ENCODE measurements at places on chromosomes 7 and 10.
A peak's percentile ranks its signal among the peaks of the same experiment; 100 is the strongest.

GRCh38 chr10:50882540-50882983 is 2.9 kb downstream of the A1CF start:
- DNase-seq: no peak

DNA sequence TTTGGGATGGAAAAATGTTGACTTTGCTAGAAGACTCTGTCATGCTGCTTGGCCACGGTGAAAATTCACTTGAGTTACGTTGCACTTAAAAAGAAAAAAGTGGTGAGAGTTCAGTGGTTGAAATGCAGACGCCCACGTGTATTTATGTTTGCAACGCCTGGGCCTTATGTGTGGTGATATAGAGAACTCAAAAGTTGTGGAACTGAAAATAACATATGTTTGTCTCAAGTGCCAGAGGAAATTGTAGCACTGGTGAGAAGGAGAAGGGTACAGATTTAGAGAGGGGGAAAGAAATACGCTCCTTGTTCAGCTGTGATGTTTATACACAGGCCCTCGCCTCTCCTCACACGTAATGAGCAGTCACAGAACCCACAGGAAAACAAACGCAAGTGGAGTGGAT is 73.6 kb downstream of the EMX2 start:
- no peak for DNase-seq

GRCh38 chr7:36278069-36278619 is 111.5 kb upstream of the ANLN start:
- DNase-seq: no peak

GRCh38 chr10:69501657-69502056 is 50.4 kb downstream of the TSPAN15 start:
- DNase-seq: no peak

DNA sequence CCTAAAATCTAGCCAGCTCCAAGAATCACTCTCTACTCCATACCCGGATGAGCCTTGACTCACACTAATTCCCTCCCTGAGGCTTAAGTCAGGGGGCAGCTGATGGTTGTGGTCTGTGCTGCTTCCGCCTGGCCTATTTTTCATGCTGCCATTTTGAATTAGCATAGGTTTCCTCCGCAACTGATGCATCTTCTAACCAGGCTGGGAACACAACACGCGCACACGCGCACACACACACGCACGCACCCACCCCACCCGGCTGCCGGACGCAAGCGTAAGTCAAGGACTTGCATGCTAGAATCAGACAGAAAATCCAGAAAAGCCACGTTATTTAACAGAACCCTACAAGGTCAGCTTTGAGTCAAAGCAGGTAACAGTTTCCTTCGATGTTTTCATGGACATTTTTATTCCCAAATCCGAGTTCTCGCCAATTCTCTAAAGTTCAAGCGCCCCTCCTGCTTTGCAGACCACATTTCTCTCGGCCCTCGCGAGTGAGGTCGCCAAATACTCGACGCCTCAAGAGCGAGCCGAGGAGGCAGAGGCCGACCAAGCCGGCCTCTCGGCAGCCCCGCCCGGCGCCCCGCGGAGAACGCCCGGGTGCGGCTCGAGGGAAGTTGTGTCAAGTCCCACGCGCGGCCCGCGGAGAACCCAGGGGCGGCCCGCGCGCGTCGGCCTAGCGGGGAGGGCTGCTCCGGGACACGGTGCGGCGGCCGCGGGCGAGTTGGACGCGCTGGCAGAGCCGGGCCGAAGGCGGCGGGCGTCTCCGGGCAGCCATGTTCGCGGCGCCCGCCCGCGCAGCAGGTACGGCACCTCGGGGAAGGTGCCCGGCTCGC is 961 bp downstream of the SCRN1 start:
- DNase-seq: peak; percentile 75

DNA sequence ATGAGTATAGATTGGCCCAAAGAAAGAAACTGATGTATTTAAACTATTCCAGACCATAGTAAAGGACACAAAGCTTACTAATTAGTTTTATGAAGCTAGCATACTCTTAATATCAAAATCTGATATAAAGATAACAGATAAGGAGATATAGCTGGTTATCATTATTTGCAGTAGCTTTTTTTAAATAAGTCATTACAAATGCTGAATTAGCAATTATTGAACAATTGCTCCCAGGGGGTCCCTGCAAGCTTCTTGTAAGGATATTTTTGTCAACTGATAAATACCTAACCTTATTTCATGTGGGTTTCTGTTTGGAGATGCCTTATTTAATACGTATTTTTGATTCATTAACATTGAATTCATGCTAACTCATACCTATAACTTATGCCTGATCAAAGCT is 99.0 kb downstream of the RAB18 start:
- no peak for DNase-seq

DNA sequence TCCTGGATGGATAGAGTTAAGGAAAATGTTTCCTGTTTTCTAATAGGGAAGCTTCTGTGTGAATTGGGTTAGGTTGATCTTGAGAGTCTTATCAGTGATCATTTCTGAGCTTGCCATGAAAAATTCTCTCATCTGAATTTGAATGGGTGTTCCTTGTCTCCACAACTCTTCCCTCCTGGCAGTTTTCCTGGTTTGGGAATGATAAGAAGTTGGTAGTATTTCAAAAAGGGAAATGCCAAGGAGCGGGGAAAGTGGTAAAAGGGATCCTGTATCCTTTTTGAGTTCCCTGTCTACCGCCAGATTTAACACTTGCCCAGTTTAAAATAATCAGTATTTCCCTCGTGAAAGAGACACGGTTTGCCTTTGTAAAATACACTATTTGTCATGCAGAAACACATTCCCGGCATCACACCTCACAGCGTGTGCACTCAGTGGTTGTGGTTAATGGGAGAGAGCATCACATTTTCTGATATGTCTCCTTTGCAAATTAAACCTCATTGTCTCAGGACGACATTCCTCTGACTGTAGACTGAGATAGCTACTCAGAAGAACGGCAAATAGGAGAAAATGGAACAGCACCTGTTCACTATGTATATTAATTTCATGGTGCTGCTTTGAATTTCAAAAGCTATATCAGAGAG is 113.2 kb upstream of the IFRD1 start:
- no peak for DNase-seq

GRCh38 chr10:50541921-50542320 is 81.8 kb downstream of the SGMS1 start:
- no peak for DNase-seq

- peak; percentile 48 for DNase-seq
Measured at GRCh38 chr7:140525743-140526142, 46.4 kb upstream of the MKRN1 start.

- DNase-seq: no peak
Measured at GRCh38 chr7:75818472-75818871, 4.9 kb upstream of the CCL24 start.

- DNase-seq: no peak
Measured at GRCh38 chr7:101782896-101783295, 34.5 kb upstream of the CUX1 start.

GRCh38 chr7:132636581-132636980 is 60.3 kb upstream of the PLXNA4 start:
- DNase-seq: no peak

DNA sequence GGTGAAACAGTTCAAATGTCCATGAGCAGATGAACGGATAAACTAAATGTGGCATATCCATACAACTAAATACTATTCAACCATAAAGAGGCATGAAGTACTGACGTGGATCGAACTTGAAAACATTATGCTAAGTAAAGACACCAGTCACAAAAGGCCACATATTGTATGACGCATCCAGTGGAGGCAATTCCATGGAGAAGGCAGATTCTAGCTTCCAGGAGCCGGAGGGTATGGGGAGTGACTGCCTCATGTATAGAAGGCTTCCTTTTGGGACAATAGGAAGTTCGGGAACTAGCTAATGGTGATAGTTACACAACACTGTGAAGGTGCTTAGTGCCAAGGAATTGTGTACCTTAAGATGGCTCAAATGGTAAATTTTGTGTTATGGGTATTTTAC is 98.4 kb downstream of the VIPR2 start:
- DNase-seq: no peak

DNA sequence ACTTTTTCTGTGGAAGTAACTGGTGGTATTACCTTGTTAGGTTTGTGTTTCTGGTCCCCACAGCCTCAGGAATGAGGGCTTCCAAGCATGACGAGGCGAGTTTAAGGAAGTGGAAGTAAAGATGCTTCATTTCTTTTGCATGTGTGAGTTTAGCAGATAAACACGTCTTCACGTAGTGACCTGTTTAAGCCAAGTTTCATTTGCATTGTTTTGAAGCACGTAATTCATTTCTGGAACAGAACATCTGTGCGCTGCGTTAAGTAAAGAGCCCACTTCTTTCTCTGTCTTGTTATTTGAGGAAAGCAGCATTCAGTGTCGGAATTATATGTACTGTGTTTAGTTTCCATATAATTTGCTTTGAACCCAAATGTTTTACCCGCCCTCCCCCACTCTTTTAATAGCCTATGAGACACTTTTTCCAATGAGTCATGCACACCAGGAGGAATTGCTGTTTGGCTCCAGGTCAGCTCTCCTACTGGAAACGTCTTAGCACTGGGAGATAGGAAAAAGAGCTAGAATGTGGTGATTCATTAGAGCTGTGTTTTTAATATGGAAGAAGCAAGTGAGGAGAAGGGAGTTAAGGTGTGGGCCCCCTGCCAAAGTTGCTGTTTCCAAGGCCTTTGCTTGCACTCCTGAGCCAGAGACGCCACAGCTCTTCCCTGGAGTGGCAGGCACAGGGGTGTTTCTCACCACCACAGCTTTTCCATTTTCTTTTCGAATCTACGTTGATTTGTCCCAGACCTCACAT is 36.7 kb downstream of the BTBD16 start:
- peak; percentile 98 for DNase-seq

GRCh38 chr7:158406801-158407200 is 180.8 kb downstream of the PTPRN2 start:
- no peak for DNase-seq

- DNase-seq: no peak
Measured at GRCh38 chr10:114831186-114831867, 9.7 kb downstream of the FHIP2A start.

- DNase-seq: no peak
Measured at GRCh38 chr7:34096777-34097176, 191.4 kb downstream of the BMPER start.

GRCh38 chr10:102679596-102679995 is 34.6 kb downstream of the ARL3 start:
- DNase-seq: no peak

DNA sequence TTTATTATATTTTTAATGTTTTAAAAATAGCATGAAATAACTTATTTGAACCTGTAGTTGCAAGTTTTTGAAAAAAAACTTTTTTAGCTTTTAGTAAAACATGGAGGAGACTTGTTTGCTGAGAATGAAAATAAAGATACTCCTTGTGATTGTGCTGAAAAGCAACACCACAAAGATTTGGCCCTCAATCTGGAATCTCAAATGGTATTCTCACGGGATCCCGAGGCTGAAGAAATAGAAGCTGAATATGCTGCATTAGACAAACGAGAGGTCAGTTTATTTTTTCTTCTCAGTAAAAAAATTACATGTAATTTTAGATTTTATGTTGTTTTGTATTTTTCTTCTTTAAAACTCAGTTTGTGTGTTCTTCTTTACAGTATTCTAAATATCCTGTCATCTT is 73.5 kb downstream of the ANKIB1 start:
- no peak for DNase-seq

DNA sequence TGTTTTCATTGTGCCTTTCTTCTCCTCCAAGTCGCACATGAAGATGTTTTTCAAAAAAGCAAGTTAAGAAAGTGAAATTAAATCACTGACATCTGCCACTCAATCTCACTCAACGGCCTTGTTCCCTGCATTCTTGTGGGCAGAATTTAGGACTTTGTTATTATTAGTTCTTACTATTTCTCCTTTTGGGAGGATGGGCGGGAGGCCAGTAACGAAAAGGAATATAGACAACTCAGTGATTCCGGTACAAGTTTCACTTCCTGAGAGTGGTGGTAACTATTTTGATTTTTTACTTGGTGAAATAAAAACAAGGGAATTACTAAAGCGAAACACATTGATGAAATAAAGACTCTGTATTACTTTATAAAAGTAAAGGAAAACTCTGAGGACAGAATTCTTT is 231.9 kb upstream of the HABP2 start:
- DNase-seq: no peak

- no peak for DNase-seq
Measured at GRCh38 chr10:108797573-108797972, 1125.7 kb downstream of the XPNPEP1 start.

- no peak for DNase-seq
Measured at GRCh38 chr10:132385721-132386418, 11.1 kb upstream of the PWWP2B start.
